ENCODE measurements at places on chromosomes 12 and 14. TPM values are rescaled to one million over a fixed set of nuclear protein-coding genes. Genes with fewer than 3 reads are reported as not detected.

- DNase-seq, result peak; percentile 20
Measured at GRCh38 chr12:43349863-43350262, 202.1 kb downstream of the ADAMTS20 start.

DNA sequence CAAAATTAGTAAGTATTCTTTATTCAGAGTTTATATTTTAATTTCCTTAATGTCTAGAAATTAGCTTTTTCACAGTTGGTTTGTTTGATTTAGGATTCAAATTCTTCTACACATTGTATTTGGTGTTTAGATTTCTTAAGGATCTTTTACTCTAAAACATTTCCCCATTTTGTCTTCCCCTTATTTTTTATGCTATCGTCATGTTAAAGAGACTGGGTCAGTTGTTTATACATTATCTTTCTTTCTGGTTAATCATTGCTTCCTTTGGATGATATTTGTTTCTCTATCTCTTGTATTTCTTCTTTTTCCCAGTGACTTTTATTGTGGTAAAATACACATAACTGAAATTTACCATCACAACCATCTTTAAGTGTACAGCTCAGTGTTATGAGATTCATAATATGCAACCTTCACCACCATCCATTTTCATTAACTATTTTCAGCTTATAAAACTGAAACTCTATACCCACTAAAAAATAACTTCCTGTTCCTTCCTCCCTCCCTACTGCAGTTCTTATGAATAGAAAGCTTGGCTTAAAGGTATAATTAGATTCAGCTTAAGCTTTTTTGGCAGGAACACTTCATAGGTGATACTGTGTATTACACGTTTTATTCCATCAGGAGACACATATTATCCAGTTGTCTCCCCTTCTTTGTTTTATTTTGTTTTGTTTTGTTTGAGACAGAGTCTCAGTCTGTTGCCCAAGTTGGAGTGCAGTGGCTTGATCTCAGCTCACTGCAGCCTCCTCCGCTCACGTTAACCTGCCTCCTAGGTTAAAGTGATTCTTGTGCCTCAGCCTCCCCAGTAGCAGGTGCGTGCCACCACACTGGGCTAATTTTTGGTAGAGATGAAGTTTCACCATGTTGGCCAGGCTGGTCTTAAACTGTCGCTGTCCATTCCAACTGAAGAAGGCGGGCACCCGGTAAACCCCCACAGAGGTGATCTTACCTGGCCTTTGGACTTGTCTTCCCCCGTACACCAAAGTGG, 45.0 kb downstream of the NOPCHAP1 start:
- DNase-seq, result no peak

- peak; percentile 18 for DNase-seq
Measured at GRCh38 chr12:118544569-118544968, 168.2 kb downstream of the SUDS3 start.

DNA sequence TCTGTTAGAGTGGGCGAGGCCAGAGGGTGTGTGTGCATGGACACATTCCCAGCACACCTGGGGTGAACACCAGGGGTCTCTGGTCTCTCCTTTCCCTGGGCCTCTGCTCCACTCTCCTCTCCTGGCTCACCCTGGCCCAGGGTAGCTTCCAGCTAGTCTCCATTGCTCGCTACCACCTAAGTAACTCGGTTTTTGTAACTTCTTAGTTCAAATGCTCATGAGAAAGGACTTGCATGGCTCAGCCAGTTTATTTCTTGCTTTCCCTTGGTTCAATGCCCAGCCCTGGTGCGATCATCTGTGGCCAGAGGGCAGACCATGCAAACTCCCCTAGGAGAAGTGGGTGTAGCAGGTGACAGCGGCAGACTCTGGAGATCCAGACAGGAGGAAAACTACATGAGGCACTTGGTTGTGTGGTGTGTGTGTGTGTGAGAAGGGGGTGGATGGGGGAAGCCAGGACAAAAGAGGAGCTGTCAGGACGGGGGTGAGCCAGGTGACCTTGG, 8.9 kb upstream of the ACVR1B start:
- no peak for DNase-seq

DNA sequence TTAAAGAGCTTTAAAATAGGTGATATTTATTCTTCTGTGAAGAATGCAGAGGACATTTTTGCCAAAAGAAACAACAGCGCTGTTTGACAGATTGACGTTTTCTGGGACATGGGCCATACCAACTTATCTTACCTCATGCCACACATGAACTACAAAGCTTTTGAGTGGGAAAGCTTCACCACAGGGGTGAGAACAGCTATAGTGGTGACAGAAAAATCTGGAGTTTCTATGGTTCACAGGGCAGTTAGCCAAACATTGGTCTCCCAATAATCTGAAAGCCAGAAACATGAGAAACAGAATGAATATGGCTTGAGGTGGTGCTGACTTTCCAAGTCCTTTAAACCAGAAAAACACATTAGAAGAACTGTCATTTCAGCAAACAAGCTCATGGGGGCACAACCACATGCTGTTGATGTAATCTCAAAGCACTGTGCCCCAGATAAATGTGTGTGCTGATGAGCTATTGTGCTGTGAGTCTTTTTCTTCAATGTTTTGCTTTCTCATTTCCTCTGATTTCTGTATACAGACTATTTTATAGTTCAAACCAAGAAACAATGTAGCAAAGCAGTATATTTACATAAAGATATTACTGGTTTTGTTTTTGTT, 905.4 kb downstream of the SLC16A7 start:
- DNase-seq, result peak; percentile 41

GRCh38 chr12:87812030-87812429, 217.2 kb downstream of the C12orf50 start:
- no peak for DNase-seq

- DNase-seq, result no peak
Measured at GRCh38 chr12:47219243-47219642, 139.5 kb upstream of the AMIGO2 start.

GRCh38 chr14:89185919-89186855, 230.8 kb downstream of the FOXN3 start:
- no peak for DNase-seq

- DNase-seq, result no peak
Measured at GRCh38 chr14:91879196-91879595, 11.9 kb upstream of the TC2N start.

DNA sequence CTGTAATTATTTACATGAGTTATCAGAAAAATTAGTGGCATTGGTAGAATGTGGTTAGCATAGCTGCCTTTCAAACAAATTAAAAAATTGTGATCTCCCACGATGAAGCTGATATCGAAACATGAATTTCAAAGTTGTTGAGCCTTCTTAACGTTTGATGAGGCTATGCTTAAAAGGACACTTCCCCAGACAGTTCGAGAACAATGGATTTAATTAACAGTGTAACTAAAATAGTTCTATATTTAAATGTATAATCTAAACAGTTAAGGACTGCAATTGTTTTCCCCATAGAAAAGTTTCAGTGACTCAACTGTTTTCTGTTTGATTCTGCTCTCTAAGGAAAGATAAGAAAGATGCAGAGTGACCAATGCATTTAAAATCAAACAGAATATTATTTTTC, 1.6 kb downstream of the CLEC2B start:
- peak; percentile 42 for DNase-seq

GRCh38 chr14:94062344-94062940, 18.6 kb downstream of the DDX24 start:
- DNase-seq, result peak; percentile 43

- DNase-seq, result no peak
Measured at GRCh38 chr14:32167907-32168306, 33.9 kb upstream of the RNU6-7 start.

KRT78 gene
- total RNA-seq, result not detected

PABPN1 gene
- 71.5 TPM for total RNA-seq

VPS33A gene
- total RNA-seq, result 22.1 TPM

RAD9B gene
- total RNA-seq, result 1.2 TPM

CATSPERB gene
- 0.68 TPM for total RNA-seq

PPP4R4 gene
- not detected for total RNA-seq

NGDN gene
- 61.8 TPM for total RNA-seq

All from dermis blood vessel endothelial cell (primary cell).